ENCODE measurements at places on chromosomes 7 and 10.
A peak's percentile ranks its signal among the peaks of the same experiment; 100 is the strongest.

DNA sequence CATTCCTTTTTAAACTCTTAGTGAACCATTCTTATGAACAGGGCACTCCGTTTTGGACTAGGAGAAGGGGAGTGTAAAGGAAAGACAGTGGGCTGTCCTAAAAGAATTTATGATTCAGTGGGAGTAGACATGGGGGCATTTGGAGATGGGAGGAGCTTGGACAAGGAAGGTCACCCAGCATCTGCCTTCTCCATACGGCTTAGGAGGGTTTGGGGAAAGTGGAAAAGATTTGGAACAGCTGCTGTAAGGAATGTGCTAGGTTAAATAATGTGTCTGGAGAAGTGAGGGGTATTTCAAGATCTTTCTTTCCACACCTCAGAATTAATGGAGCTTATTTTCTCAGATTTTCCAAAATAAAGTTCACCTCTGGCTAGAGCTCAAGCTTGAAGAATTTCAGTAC is 24.0 kb downstream of the SLC35G1 start:
- no peak for DNase-seq

DNA sequence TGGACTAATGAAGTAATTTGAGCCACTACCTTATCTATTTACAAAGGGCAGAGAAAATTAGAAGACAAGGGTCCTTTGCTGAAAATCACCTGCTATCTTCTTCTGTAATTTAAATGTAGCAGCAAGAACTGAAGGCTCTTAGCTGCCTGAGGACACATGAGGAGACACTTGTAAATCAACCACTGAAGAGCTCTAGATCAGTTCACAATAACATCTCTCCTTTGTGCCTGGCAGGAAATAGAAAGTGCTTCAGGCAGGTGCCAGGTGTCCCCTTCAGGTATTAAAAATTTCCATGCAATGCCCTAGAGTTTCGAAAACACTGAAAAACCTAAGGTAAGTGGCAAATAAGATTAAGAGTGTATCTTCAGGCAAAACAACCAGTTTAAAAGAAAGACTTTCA is 474.6 kb downstream of the GRM8 start:
- no peak for DNase-seq

- no peak for DNase-seq
Observed at GRCh38 chr10:1169981-1170866, 114.0 kb downstream of the WDR37 start.

GRCh38 chr7:103547451-103548284 is 101.7 kb upstream of the SLC26A5 start:
- no peak for DNase-seq

DNA sequence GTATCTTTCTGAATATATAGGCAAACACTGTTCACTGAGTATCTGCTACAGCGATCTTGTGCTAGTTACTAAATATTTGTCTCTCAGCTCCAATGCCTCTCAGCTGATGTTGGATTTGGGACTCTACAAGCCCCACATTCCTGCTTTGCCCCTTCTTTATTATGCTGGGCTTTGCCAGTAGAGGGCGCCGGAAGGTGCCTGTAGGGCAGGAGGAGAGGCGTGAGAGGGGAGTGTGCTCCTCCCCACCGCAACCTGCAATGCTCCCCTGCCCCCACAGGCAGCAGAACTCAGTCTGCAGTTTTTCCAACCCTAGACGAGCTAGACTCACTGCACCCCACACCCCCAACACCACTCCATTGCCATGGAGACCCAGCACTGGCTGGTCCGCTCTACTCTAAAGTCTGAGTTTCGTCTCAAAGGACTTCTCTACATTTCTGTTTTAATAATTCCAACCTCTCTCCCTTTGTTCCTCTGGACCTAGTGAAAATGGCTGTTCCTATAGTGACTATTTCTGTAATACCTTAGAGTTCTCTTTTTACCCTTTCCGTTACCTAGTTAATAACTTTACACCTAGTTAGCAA is 337.6 kb downstream of the CCSER2 start:
- no peak for DNase-seq

GRCh38 chr10:5468262-5469106 is 30.9 kb downstream of the CALML5 start:
- no peak for DNase-seq

DNA sequence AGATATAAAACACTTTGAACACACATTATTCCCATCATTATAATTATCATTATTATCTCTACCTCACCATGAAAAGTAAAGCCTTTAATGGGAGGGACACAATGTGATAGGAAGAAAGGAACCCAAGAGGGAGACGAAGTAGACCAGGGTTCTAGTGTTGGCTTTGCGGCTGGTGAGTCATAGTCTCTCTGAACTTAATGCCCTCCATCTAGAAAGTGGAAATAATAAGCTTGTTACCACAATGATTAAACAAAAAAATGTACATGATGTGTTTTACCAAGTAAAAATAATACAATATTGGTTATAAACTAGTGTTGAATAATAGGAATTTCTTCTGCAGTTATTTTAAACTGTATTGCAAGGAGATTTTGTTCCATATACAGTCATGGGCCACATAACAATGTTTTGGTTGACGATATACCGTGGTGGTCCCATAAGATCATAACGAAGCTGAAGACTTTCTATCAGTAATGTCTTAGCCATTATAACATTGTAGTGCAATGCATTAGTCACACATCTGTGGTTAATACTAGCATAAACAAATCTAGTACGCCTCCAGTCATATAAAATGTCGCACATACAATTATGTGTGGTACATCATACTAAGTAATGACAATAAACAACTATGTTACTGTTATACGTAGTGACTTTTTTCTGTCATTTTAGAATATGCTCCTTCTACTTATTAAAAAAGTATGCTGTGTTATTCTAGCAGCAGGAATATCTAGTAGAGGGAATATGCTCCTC is 450.6 kb upstream of the SORCS1 start:
- no peak for DNase-seq

DNA sequence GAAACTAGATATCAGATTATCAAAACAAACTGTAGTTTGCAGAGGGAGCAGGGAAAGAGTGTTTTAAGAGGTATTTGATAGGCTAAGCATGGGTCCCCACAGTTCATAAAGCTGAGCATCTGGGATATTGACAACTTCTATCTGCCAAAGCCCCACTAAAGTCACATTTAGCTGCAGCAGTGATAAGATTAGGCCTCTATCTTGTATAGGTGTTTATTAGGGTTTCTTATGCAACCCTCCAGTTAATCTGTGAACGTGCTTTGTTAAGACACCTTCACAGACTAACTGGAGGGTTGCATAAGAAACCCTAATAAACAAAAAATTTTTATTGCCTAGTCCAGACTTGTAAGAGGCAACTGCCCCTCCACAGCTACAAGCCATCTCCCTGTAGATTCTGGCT is 78.0 kb downstream of the CYP51A1 start:
- no peak for DNase-seq

- peak; percentile 58 for DNase-seq
Observed at GRCh38 chr10:92242910-92243671, 47.8 kb downstream of the CPEB3 start.

GRCh38 chr7:6272481-6273323 is at the start of gene CYTH3:
CYTH3 (minus strand) TSS chr7:6272624; CDS start chr7:6272507, 117 bp downstream.
- DNase-seq: peak; percentile 68

DNA sequence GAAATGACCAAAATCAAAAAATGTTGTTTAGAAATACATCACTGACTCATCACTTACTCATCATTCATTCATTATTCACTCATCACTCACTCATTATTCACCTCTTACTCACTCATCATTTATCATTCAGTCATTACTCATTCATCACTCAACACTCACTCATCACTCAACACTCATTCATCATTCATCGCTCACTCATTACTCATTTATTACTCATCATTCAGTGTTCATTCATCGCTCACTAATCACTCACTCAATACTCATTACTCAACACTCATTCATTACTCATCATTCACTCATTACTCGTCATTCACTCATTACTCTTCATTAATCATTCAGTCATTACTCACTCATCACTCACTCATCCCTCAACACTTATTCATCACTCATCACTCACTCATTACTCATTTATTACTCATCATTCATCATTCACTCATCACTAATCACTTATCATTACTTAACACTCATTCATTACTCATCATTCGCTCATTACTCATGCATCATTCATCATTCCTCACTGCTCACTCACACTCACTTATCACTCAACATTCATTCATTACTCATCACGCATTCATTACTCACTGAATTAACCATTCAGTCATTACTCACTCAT is 238.5 kb downstream of the ADARB2 start:
- DNase-seq: no peak

DNA sequence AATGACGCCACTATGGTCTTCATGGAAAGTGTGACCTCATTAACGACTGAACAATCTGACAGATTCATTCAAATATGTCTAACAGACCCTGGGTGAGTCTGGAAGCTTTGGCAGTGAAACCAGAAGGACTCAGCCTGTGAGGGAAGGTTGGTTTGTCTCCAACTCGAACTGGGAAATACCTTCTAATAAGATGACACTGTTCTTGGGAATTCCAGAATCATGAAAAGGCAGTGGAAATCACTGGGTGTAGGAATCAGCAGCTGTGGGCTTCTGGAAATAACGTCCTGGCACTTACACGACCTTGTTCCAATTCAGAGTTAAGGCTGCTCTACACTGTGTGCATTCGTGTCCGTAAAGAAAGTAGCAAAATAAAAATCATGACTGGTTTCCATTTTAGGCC is 75.1 kb downstream of the DGKI start:
- DNase-seq: no peak

DNA sequence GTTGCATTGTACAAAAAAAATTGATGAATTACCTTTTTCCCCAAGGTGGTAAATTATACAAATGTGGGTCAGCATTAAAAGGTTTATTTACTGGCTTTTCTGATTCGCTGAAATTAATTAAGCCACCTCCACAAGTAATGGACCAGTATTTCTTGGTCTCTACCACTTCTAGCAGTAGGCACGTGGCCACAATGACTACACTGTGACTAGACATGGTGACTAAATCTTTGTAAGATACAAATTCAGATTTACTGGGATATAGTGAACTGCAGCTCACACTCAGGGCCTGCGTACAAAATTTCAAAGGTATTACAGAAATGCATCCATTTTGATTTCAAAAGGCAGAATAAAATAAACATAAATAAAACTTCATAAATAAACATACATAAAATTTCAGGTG is 10.9 kb downstream of the HPSE2 start:
- DNase-seq: no peak

DNA sequence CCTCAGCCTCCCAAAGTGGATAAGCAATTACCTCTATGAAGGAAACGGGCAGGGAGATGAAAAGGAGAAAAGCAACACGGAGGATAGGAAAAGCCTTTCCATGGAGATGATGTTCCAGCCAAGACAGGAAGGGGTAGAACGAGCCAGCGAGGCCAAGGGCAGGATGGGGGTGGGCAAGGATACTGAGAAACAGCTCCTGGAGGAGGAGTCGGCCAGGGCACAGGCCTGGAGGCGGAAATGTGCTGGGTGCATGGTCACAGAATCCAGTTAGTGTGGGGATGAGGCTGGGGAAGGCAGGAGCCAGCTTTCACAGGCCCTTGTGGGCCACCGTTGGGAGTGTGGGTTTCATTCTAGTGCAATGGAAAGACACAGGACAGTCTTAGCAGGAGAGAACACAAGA is 162.6 kb downstream of the JAZF1 start:
- DNase-seq: no peak

- DNase-seq: no peak
Observed at GRCh38 chr7:130899638-130900401, 165.8 kb upstream of the KLF14 start.

- DNase-seq: no peak
Observed at GRCh38 chr7:158530800-158531609, 56.6 kb downstream of the PTPRN2 start.

DNA sequence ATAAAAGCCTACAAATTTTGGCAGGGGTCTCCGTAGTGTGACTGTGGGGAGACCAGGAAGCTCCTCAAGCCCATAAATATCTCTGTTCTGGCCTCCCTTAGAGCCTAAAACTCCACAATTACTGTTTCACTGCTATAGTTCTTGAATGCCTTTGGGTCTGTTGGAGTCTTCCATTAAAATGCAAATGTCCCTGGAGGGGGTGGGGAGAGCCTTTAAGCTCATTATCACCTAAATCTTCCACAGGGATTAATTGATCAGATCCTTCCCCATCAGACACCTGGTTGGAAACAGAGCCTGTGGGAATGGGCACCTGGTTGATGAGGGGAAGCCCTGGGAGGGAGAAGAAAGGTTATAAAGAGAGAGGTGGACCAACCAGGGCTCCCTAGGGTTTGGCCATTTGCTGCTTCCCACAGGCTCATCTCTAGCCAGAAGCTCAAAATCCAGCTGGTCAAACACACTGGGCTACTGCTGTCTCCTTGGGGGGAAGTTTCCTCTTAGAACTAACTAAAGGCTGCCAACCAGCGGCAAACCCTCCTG is 718.2 kb downstream of the LRMDA start:
- DNase-seq: no peak

DNA sequence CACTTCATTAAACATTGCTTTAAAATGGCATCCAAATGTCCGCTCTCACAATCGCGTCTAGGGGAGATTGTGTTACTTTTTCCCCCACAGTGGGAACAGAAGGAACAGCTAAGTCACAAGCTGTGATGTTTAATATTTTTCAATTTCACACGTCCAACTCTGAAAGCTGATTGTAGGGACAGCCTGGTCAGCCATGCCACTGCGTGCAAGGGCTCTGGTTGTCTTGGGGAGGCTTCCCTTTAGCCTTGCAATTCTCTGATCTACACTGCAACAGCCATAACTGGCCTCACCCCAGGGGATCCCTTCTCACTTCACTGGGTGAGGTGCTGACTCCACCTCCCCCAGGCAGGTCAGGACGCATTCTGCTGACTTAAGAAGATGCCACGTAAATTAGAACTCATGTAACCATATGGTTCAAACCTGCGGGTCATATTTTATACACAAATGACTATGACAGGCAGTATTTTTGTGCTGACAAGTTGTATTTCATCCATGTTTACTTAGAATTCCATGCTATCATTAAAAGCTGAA is 425.2 kb upstream of the NFE2L3 start:
- peak; percentile 32 for DNase-seq

GRCh38 chr10:52488606-52489485 is 174.8 kb downstream of the DKK1 start:
- peak; percentile 19 for DNase-seq

DNA sequence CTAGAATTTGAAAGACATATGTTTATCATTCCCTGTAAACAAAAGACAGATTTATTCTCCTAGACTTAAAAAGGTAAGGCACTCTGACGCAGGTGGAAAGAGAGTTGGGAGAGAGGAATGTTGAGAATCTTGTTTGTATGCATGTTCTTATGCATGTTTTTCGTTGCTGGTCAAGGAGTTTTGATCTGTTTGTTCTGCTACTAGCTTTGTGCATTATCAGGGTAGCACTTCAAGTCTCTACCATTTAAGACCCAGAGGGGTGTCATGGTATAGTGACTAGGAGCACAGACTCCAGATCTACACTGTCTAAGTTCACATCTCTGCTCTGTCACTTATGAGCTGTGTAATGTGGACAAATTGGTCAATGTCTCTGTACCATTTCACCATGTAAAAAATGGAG is 200.2 kb upstream of the FZD1 start:
- no peak for DNase-seq

DNA sequence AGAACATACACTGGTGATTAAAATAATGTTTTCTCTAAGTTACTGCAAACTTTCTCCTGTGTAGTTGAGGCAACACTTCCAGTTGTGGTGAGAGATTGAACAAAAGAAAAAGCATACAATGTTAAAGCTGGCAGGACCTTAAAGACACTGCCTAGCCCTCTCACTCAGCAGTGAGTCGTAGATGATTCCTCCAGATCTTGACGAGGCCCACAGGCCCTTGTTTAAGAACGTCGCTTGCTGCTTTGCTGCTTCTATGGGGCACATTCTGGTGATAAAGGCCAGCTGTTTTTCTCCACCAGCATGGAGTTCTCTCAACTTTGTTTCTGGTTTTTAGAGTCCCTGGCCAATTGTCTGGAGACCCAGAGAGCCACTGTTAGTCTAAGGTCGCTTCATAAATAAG is 2.8 kb upstream of the DENND11 start:
- DNase-seq: no peak

- no peak for DNase-seq
Observed at GRCh38 chr7:87404674-87405073, 59.2 kb downstream of the CROT start.
